ENCODE measurements at places on chromosomes 16 and 17.
A peak's percentile ranks its signal among the peaks of the same experiment; 100 is the strongest.

DNA sequence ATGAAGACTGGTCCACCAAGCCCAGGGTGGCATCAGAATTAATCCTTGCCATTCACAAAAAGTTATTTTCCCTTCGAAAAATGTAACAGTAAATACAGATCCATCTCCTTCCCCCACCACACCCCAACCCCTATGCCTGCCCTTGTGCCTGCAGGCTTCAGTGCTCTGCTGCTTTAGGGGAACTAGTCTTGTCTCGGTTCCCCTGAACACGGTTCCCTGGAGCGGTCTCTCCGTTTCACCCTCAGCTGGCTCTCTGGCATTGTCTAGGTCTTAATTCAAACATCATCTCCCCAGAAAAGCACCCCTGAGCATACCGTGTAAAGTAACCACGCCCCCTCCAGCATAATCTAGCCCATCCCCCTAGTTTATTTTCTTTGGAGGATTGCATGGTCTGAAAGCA, 25.8 kb downstream of the EMP2 start:
- DNase-seq, result no peak

DNA sequence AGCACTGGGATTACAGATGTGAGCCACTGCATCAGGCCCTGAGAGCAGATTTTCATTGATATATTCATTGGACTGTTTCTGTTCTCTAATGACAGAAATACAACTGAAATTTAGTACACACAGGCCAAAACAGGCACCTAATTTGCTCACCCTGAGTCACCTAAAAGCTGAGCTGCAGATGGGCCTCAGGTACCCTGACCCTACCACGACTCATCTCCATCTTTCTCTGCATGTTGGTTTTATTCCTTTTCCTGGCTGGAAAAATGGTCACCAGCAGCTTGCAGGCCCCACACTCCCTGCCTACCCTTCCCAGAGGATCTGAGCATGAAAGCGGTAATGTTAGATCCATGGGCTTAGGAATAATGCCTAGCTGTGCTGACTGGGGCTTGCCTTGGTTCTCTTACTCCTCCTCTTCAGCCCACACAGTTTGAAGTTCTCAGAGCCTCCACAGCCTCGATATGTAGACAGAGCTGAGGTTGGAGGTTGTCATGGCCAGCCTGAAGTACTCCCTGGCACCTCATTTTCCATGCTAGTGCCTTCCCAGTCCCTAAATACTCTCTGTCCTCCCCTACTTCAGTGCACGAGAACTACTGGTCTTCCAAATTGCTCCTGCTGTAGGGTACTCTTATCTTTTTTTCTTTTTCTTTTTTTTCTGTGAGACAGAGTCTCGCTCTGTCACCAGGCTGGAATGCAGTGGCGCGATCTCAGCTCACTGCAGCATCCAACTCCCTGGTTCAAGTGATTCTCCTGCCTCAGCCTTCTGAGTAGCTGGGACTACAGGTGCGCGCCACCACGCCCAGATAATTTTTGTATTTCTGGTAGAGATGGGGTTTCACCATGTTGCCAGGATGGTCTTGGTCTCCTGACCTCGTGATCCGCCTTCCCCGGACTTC, 51.1 kb downstream of the CENPV start:
- no peak for DNase-seq

GRCh38 chr16:50265260-50265659, 1.1 kb upstream of the ADCY7 start:
- no peak for DNase-seq

DNA sequence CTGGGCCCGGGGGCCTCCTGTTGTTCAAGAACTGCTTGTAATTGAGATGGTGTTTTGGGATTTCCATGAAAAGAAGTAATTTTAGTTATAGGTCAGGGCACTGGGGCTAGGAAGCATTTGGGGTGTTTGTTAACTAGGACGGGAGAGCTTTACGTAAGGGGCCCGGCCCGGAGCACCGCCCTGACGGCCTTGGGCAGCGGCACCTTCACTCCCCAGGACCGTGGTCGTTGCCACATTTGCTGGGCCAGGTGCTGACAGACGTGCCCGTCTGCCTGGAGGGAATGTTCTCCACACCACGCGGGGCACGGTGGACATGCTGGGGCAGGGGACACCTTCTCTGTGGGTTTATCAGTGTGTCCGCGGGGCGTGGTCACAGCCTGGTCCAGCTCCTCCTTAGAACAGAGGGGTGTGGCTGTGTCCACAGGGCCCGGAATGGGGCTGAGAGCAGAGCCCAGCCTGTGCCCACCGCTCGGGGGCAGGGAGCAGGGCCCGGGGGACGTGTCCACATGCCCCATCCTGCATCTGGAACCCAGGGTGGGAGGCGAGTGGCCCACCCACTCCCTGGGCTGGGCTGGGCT, 57.7 kb downstream of the BAIAP2 start:
- DNase-seq, result no peak

DNA sequence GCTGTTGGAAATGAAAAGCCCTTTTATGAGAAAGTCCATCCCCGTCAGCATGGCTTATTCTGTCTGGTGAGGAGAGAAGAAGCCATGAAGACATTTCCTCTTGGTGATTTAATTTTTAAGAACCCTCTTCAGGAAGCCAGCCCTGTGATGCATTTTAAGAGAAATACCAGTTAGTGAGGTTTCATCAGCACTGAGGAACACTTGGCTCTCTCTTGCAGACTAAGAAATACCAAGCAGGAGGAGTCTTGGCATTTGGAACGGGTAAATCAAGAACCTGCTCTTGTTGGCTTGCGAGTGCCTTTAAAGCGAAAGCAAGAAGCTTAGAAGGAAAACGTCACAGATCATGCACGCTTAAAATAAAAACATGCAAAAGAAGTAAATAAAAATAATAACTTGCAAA, 17.5 kb downstream of the RAB11FIP3 start:
- DNase-seq, result no peak

- DNase-seq, result no peak
Observed at GRCh38 chr16:88550246-88550661, 19.9 kb upstream of the ZC3H18 start.

- DNase-seq, result no peak
Observed at GRCh38 chr17:81712468-81713003, 452 bp downstream of the SLC25A10 start.

- no peak for DNase-seq
Observed at GRCh38 chr17:70053241-70054234, 21.5 kb upstream of the KCNJ16 start.

DNA sequence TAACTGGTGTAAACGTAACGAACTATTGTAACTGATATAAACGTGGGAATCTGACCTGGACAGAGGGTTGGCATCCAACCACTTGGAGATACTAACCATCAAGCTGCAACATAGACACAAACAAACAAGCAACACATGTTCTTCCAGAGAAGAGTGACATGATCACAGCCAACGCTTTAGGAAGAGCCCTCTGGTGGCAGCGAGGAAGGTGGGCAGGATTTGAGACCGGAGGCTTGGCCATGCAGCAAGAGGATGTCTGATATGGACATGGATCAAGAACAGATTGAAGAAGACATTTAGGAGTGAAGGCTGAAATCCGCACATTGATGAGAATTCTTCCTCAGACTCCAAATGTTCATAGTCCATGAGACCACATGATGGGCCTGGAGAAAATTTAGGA, 40.3 kb upstream of the TNRC6A start:
- DNase-seq, result peak; percentile 17

DNA sequence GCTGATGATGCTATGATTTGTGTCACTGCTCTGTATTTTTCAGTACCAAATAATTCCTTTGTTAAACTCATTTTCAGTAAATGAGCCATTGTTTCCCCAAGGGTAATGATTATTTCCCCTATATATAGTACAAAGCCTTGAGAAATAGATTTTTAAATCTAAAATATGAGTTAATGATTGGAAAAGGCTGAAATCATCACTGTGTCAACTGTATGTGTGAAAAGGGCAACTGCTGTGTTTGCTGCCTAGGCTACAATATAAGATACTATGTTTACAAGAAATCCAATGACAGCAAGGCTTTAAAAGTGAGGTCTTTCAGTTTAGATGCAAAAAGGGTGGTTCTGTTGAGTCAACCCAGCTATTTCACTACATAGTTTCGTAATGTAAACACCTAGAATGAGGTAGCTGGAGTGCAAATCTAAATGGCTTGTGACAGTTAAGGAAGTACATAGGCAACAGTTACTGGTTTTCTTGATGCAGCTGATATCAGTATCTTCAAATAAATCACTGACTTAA, 15.3 kb downstream of the NLK start:
- peak; percentile 55 for DNase-seq

GRCh38 chr17:81354954-81355347, 40.3 kb upstream of the BAHCC1 start:
- no peak for DNase-seq

DNA sequence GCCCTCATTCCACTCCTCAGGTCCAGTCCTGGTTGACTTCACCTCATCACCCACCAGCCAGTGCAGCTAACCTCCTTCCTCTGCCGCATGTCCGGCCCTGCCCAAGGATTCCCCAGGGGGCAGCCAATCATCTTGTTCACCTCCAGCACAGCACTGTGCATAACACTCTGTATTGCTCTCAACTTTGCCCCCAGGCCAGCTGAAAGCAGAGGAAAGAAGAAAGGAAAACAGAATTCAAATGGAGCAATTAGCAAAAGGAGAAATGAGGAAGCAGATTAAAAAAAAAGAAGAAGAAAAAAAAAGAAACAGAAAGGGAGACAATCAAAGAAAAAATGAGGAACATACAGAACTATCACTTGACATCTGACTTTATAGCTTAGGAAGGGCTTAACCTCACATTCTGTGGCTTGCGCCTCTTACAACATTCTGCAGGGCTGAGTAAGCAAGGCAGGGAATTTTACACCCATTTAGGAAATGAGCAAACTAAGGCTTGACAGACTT, 26.1 kb downstream of the GAS7 start:
- DNase-seq, result no peak

- DNase-seq, result no peak
Observed at GRCh38 chr17:41324180-41325075, 8.9 kb upstream of the KRTAP17-1 start.

GRCh38 chr16:3971706-3972105, 91.2 kb upstream of the CREBBP start:
- peak; percentile 25 for DNase-seq

DNA sequence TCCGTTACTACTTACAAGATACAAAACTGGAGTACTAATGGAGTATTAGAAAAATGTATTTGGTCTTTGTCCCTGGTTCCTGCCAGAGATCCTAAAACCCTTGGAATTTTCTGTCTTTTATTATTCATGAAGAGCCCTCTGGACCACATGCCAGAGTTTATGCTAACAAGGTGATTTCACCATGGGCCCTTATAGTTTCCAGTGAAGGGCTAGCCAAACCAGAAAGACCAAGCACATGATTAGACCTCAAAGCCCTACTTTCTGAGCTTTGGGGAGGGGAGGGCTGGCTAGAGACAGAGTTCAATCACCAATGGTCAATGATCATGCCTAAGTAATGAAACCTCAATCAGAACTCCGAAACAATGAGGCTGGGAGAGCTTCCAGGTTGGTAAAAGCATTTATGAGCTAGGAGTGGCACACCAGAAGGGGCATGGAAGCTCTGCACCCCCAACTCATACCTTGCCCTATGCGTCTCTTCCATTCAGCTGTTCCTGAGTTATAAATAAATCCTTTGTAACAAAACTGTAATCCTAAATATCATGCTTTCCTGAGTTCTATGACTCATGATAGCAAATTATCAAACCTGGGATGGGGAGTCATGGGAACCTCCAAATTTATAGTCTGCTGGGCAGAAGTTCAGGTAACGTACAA, 10.4 kb downstream of the DCUN1D3 start:
- no peak for DNase-seq

DNA sequence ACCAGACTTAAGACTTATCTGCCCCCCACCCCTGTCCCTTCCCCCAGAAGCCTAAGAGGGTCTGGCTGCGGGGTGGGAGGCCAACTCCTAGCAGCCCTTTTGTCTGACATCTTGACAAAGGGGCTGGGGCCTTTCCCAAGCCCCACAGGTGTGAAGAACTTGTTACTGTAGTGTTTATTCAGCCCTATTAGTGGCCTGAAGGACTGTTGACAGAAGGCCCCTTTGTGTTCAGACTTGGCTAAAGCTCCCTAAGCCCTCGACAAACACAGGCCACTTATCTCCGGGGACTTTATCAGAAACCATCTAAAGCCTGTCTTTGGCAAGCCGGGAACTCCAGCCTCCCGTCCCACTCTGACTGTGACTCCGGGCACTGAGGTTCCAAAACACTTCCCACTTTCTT, 129.8 kb downstream of the NTN1 start:
- DNase-seq, result no peak

GRCh38 chr17:82892899-82893565, 53.2 kb upstream of the ZNF750 start:
- DNase-seq, result no peak

DNA sequence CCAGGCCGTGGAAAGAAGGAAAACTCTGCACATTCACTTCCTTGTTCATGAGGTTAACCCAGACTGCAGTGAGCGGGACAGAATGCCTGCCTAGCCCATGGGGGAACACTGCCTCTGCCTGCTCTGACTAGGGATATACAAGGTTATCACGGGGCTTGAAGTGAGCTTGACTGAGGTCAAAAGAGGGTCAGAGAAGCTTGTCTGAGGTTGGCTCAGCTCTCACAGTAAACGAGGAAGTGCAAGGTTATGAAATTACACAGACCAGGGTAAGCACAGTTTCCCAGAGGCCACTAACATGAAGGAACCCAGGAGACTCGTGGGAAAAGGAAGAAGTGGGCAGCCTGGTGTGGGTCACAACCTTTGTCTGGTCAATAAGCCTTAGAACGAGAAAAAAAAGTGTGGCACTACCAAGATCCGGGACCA, 28.7 kb downstream of the HIC1 start:
- no peak for DNase-seq

DNA sequence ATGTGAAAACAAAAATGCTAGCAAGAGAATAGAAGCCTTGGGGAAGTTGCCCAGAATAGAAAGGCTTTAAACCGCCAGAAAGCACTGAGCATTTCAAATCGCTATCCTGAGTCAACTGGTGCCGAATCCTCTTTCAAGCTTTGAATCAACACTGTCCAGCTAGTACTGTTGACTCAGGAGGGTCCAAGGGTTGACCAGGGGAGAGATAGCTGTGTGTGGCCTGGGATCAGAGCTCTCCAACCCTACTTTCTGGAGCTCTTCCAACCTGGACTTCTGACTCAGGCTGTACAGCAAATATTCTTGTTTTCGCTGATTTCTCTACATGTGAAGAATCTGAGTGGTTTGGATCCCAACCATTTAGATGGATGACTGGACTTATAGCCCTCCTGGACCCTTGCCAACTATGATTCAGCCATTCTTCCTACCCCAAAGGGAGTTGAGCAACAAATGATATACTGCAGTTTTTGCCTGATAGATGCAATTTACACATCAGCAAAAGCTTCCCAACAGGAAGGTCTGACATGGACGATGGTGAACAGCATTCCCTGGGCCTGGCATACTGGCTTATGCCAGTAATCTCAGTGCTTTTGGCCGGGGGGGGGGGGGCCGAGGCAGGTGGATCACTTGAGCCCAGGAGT, 154.0 kb upstream of the SDK2 start:
- DNase-seq, result peak; percentile 94

DNA sequence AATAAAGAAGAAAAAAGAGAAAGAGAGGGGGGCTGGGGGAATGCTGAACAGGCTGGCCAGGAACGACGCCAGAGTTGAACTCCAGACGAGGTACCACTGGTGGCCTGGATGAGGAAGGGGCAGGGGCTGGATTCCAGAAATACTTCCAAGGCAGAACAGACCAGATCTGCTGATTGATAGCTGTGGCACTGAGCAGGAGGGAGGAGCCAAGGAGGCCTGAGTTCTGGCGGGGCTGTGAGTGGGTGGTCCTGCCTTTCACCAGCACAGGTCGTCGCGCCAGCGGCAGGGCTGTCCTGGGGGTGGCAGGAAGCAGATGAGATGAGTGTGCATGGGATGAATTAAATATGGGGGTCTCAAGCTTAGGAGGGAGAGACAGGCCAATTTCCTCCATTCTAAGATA, 5.5 kb downstream of the CCDC42 start:
- DNase-seq, result no peak
